ENCODE measurements at places on chromosomes 4 and X.

- DNase-seq = peak; percentile 10
Measured at GRCh38 chrX:118418811-118419251, 72.9 kb downstream of the WDR44 start.

GRCh38 chrX:68728186-68728585 is 80.7 kb downstream of the STARD8 start:
- no peak for DNase-seq

- DNase-seq = no peak
Measured at GRCh38 chr4:37675587-37676290, 10.4 kb downstream of the RELL1 start.

- DNase-seq = no peak
Measured at GRCh38 chrX:50066318-50066937, 134.4 kb downstream of the AKAP4 start.

DNA sequence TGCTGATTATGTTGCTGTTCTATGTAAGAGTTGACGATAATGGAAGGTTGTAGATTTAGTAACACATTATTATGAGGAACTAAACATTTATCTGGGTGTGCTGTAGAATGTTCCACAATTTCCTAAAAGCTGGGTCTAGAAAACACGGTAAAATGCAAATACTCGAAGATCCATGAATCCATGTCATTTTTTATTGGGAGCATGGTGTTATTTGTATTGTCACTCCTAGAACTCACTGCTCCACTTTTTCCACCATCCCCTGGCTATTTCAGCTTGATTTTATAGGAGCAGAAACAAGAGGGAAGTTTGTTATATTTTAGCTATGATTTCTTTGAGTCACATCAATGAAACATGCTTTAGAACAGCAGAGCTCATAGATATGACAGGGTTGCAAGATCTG is 155.0 kb upstream of the ANK2 start:
- DNase-seq = no peak

- DNase-seq = no peak
Measured at GRCh38 chrX:133786382-133786781, 199.0 kb downstream of the GPC3 start.

DNA sequence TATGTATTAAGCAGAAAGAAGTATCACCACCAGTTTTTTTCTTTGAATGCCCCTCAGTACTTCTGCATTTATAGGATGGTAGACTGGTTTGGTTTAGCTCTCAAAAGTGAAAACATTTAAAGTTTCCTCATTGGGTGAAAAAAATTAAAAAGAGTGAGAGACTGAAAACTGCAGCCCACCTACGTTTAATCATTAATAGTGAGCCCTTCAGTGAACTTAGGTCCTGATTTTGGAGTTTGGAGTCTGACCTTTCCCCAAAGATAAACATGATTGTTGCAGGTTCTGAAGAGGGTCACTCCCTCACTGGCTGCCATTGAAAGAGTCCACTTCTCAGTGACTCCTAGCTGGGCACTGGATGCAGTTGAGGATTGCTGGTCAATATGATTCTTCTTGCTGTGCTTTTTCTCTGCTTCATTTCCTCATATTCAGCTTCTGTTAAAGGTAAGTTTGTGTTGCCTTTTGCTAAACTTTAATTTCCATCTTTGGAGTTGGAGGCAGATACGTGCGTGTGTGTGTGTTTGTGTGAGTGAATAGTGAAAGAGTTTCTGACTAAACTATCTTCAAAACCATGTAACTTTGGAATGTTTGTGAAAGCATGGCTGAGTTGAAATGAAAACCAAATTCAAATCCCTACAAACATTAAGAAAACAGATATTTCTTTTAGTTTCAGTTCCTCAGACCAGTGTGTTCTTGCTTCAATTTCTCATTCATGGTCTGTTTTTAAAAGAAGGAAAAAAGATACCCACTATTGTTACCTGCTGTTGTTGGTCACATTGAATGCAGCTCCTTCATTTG is at the start of gene MTTP:
Gene MTTP (plus strand): TSS at position 295 of the 795 bp plus-strand sequence. CDS start 86 bp downstream, at position 381.
- DNase-seq = peak; percentile 8

DNA sequence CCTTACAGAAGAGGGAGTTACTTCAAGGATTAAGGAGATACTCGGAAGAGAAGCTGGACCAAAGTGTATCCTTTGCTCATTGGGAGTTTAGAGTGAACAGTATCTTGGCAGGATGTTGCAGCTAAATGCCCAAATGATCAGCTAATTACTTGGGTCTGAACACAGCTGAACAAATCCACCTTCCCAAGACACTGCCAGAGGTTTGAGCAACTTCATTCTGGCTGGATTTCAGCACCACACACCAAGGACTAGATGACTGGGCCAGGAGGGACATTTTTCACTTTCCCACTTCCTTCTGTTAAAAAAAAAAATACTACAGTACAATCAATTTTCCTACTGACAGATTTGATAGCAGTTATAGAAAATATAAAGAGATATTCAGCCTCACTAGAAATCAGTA is 324.6 kb downstream of the MID1IP1 start:
- no peak for DNase-seq

DNA sequence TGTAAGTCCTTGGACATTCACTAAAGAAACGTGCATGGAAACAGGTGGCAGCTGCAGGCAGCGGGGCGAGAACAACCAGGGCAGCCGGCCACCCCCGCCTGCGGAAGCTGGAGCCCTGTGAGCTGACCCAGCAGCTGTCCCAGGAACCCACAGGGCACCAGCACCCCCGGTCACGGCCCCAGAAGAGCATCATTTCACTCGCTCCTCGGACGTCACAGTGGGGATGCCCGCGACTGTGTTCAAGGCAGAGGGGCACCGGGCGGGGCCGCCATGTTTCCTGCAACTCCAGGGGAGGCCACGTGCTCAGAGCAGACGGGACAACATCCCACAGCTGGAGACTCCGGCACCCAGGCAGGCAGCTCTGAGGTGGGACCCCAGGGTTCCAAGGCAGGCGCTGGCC is 45.0 kb upstream of the CPLX1 start:
- no peak for DNase-seq

DNA sequence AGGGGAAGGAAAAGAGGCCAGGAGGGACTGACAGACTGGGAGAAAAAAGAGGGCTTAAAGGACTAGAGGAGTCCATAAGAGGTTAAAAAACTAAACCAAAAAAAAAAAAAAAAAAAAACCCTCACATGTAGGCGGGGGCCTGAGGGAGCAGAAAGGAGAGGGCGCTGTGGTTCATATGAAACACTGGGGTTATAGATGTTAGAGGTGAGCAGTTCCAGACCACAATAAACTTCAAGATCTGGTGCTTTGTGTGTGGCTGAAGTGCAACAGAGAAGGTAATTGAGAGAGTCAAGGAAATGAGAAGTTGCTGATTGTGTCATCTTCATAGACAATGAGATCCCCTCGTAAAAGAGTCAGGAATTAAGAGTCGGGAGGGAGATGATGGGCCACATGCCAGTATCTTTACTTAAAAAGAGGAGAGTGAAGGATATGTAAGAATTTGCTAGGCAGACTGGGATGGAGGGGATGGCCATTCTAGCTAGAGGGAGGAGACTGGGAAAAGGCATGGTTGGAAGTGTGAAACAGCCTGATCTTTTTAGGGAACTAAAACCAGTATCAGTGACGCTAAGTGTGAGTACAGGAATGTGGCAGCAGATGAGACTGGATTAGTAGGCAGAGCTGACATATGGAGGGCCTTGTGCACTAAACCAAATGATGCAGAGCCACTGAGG is 18.4 kb upstream of the OGT start:
- DNase-seq = no peak

DNA sequence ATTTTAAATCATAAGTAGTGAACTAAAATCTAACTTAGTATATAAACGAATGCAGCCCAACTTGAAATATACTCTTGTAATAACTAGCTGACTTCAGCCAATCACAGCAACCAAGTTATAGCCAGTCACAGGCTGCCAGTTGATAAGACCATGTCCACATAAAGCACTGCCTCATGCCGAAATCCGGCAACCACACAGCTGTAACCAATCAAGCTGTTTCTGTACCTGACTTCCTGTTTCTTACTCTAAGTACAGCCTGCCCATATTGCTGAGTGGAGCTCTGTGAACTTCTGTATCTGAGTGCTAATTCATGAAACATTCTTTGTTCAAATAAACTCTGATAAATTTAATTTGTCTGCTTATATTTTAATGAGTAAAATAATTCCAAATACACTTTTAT is 805.3 kb upstream of the EPHA5 start:
- no peak for DNase-seq

GRCh38 chrX:33156152-33156726 is 55.1 kb downstream of the DMD start:
- no peak for DNase-seq

DNA sequence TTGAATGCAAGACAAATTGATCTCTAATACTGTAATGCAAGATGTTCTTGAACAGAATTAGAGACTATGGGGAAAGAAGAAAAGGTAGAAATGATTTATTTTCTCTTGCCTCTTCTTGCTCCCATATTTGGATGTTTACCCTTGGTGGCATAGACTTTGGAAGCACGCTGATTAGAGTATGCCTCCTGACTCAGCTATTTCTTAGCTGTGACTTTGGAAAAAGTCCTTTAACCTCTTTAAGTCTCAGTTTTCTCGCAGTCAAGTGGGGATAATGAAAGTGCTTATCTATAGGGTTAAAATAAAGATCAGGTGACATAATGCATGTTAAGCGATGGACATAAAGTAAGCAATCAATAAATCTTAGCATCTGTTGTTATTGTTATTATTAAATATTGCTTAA is 545.5 kb downstream of the GLUD2 start:
- DNase-seq = no peak

- no peak for DNase-seq
Measured at GRCh38 chr4:181822005-181822375, 421.2 kb upstream of the TENM3 start.

GRCh38 chr4:150224896-150225591 is 146.8 kb downstream of the DCLK2 start:
- DNase-seq = peak; percentile 65

DNA sequence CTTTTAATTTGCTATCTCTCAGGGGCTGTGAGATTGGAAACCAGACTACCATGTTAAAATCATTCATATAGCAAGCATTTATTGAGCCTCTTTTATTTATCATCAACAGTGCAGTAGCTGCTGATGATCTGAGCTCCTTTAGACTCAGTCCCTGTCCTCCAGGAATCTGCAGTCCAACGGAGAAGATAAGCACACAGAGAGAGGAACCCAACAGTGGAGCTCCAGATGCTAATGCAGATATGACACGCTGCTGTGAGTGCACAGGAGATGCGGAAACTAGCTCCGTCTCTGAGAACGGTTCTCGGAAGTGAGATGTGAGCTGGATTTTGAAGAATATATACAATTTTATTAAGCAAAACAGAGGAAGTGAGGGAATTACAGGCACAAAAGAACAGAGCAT is 35.4 kb downstream of the DCHS2 start:
- DNase-seq = no peak

- no peak for DNase-seq
Measured at GRCh38 chrX:19882066-19882775, 5.2 kb downstream of the SH3KBP1 start.

DNA sequence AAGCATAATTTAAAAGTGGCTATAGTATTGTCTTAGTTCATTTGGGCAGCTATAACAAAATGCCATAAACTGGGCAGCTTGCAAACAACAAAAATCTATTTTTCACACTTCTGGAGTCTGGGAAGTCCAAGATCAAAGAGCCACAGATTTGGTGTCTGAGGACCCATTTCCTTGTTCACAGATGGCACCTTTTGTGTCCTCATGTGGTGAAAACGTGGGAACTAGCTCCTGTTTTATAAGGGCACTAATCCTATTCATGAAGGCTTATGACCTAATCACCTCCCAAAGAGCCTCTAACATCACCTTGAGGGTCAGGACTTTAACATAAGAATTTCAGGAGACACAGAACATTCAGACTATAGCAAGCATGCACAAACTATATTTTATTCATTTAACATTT is 126.5 kb upstream of the WDFY3 start:
- DNase-seq = no peak

- DNase-seq = peak; percentile 1
Measured at GRCh38 chr4:46196086-46196485, 72.2 kb upstream of the GABRG1 start.

GRCh38 chrX:141314441-141314840 is 72.1 kb upstream of the SPANXC start:
- no peak for DNase-seq

GRCh38 chr4:131046821-131047220 is 1950.9 kb downstream of the C4orf33 start:
- no peak for DNase-seq

DNA sequence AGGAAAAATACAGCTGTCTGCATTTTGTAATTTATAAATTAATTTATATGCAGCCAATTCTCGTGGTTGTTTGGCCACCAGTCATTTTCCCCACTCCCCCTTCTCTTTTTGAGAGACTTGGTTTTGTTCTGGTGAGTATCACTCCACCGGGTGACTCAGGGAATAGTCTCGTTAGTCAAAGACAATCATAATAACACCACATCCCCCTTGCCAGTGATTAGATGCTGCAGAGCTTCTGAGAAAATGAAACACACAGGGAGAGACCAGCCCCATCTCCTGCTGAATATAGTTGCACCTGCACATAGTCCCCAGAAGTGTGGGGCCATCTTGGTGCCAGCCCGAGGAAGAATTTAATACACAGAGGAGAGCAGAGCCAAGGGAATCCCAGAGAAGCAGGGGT is 8.0 kb upstream of the FNIP2 start:
- no peak for DNase-seq

DNA sequence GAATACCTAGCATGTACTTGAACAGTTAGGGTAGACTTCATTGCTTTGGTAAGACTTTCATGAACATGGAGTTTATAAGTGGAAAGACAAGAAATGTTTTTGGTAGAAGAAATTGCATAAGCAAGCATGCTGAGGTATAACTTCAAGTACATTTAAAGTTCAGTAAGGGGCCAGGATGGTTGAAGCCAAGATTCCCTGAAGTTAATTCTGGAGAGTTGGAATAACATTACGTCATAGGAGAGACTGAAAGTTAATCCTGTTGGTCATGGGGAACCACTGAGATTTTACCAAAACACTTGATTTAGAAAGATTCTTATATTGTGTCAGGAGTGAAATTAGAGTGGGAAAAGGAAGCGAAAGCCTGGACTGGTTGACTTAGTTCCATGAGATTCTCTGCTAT is 767.5 kb upstream of the MAGEB2 start:
- DNase-seq = no peak

DNA sequence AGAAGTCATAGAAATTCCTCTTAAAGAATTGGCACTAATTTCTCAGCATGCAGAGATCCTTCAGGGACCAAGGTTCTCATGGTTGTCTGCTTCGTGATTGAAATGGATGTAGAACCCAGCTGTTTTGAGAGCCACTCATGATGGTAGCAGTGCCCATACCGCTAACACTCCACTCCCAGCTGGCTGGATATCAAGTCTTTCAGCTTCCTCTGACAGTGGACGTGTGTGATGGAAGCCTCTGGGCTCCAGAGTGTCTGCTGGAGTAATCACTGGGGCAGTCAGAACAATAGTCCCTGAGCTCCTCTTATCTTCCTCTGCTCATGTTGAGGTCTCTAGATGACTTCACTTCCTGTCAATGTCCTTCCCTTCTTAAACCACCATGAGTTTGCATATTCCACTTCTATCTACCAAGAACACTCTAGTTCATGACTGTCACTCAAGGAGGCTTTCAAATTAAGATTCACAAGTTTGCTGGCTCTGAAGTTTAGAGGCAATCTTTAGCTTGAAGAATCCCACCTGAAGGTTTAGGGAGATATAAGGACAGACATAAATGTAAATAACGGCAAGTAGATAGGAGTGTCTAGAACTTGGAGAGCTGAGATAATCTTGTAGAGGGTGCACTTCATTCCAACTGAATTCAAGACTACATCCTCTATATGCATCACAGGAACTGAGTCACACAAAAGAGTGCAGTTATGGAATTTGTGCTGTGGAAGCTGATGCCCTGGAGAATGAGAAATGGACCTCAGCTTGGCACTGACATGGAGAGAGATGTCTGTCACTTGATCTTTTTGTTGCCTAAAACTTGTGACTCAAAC is 64.5 kb upstream of the WDR1 start:
- no peak for DNase-seq

GRCh38 chrX:5306654-5307121 is 922.0 kb downstream of the NLGN4X start:
- no peak for DNase-seq

Data from H7 (cell line).